ENCODE measurements at places on chromosomes 1 and 21.
A peak's percentile ranks its signal among the peaks of the same experiment; 100 is the strongest.

DNA sequence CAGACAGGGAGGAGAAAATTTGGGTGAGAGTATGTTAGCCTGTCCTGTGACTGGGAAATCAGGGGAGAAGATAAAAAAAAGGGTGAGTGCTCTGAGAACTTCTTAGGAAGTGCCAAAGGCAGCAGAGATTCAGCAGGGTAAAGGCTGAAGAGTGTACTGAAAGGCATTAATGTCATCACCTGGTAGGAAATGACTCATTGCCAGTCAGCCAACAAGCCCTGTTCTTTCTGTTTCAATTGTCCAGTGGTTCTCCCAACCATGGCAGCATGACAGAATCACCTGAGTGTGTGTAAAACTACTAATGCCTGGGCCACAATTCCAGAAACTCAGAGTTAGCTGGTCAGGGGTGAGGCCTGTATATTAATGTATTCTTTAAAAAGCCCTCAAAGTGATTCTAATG is 83.5 kb downstream of the INTS7 start:
- no peak for DNase-seq

- DNase-seq, result peak; percentile 72
Observed at GRCh38 chr1:205228093-205228521, 361 bp downstream of the TMCC2 start.

- no peak for DNase-seq
Observed at GRCh38 chr1:14983277-14983676, 170.3 kb upstream of the TMEM51 start.

GRCh38 chr1:16077406-16078245 is 4.2 kb upstream of the FAM131C start:
- DNase-seq, result no peak

GRCh38 chr1:106910798-106911197 is 145.7 kb upstream of the PRMT6 start:
- DNase-seq, result no peak

DNA sequence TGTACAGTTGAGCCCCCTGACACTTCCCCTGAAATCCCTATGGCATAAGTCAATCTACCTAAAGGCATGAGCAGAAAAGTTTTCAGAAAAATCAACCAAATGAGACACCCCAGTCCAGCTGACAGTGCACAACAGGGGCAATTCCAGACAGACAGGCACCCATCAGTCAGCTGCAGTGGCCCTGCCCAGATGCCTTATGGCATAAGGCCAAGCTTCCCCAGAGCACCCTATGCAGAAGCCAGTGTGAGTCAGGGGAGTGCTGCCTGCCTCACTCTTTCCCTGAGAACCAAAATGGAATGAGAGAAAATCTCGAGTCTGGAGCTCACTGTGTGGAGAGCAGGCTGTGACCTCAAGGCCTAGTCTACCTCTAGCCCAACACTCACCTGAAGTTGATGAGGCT is 38.1 kb downstream of the MRAP start:
- no peak for DNase-seq

- no peak for DNase-seq
Observed at GRCh38 chr21:34298534-34299167, 65.2 kb upstream of the KCNE2 start.

DNA sequence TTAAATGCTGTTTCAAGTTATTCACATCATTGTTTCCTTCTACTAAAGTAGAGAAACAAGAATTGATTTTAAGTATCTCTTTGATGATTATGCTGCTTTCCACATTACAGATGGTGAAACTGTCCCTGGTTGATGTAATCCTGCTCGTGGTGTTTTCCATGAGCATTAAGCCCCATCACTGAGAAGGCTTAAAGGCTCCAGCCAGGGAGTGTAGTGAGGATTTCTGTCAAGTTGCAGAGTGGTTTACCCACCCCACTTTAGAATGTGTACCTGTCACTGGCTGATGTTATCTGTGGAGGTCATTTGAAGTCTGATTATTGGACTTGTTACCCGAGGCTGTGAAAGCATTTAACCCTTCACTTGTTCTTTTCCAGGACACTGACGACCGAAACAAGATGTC is 12.9 kb downstream of the CERS2 start:
- DNase-seq, result no peak

DNA sequence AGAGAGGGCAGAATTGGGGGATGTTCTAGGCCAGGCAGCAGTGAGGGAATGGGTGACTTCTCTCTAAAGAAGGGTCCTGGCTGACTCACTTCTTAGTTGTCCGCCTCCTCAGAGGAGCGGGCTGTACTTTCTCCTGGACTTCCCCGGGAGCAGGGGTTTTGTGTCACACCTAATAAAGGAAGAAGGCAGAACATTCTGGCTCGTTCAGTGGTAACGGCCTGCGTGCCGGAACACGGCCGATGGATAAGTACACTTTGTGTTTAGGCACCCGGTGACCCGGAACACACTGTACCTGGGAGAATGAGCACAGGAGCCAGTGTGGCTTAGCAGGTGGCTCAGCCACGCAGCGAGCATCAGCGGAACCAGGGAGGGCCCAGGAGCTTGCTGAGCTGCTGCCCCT is 84.7 kb downstream of the FBXO2 start:
- no peak for DNase-seq

- no peak for DNase-seq
Observed at GRCh38 chr21:41086569-41086968, 81.4 kb upstream of the BACE2 start.

GRCh38 chr1:153945131-153945794 is 1.3 kb downstream of the DENND4B start:
- DNase-seq, result no peak

GRCh38 chr1:232853994-232854797 is 49.0 kb downstream of the MAP10 start:
- no peak for DNase-seq

GRCh38 chr21:45592208-45592619 is 50.0 kb upstream of the SLC19A1 start:
- no peak for DNase-seq

DNA sequence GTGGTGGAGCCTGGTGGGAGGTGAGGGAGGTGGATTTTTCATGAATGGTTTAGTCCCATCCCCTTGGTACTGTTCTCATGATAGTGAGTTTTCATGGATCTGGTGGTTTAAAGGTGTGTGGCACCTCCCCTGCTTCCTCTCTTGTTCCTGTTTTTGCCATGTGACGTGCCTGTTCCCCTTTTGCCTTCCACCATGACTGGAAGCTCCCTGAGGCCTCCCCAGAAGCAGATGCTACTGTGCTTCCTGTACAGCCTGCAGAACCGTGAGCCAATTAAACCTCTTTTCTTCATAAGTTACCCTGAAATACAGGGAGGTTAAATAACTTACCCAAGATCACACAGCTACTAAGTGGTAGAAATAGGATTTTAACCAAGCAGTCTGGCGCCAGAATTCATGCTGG is 4.3 kb upstream of the HEYL start:
- DNase-seq, result no peak

GRCh38 chr1:59498640-59499039 is 201.7 kb downstream of the FGGY start:
- DNase-seq, result no peak

- DNase-seq, result no peak
Observed at GRCh38 chr1:220924331-220924970, 45.2 kb downstream of the HLX start.

Data from NCI-H1092 treated with DMSO at 0.1 percent for 48 hours (cell line).